Left renal pelvis (tissue), 4 donors: ENCODE measurements at places on chromosomes 7 and 10.

DNA sequence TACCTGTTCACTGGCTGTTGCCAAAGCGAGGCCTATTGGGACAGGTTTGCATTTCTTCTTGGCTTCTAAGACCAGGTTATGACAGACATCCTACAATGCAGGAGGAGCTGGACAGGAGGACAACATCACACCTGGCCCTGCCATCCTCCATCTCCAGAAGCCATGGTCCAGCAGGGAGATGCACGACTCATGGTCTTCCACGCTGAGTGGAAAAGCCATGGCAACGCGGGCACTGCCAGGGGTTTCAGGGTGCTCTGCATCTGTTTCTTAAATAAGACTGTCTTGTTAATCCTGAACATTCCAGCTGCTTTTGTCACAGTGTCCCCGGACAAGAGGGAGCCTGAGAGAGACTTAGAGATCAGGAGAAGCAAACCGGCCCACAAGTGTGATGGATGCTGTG, 40.3 kb downstream of the CLRN3 start:
- no peak for DNase-seq

GRCh38 chr10:54585572-54585971, 215.5 kb downstream of the PCDH15 start:
- DNase-seq, result no peak

GRCh38 chr10:93799155-93799708, 41.5 kb downstream of the LGI1 start:
- DNase-seq, result no peak

DNA sequence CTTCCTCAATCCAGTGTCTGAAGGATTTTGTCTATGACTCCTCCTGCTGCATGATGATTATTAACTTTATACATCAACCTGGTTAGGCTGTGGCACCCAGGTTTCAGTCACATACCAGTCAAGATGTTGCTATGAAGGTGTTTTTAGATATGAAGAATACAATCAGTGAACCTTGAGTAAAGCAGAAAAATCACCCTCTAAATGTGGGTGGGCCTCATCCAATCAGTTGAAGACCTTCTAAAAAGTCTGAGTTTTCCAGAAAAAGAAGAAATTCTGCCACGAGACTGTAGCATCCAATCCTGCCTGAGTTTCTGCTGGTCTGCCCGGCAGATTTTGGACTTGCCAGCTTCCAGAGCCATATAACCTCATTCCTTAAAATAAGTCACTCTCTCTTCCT, 126.1 kb upstream of the FRMD4A start:
- DNase-seq, result no peak

GRCh38 chr10:29176845-29177832, 111.7 kb upstream of the LYZL1 start:
- DNase-seq, result no peak

DNA sequence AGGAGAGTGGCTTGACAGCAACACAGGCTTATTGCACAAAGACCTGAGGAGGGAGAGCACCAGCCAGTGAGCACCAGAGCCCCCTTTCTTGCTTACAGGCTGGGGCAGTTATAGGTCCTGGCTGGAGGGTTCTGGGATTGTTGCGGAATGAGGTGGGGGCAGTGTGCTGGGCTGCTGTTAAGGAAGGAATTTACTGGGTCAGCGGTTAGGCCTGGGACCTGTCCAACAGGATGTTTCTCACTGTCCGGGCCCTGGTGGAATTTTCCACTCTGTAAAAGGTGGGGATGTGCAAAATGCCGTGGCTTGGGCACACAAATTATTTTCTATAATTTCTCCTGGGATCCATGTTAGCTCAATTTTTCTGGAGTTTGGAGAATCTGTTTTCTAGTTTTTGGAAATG, 757.3 kb downstream of the TYW1 start:
- DNase-seq, result no peak

GRCh38 chr7:77402818-77403217, 13.3 kb downstream of the GSAP start:
- no peak for DNase-seq

- no peak for DNase-seq
These were observed 58.2 kb upstream of the NUPR2 start for GRCh38 chr7:56174346-56174874.

DNA sequence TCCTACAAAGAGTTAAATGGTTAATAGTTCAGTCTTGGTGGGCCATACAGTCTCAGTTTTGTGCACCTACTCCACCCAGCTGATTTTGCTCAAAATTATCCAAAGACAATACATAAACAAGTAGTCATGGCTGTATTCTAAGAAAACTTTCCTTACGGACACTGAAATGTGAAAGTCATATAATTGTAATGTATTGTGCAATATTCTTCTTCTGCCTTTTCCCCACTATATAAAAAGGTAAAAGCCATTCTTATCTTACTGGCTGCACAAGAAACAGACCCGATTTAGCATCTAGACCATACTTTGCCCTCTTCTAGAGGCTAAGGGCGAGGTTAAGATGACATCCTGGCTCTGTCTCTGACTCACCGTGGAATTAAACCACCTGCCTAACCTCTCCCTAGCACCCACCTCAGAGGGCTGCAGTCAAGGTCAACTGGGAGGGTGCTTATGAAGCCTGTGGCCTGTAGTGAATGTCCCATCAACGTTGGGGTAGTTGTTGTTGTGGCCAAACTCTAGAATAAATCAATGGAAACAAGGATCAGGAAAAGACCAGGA, 63.8 kb upstream of the DOCK1 start:
- DNase-seq, result no peak

DNA sequence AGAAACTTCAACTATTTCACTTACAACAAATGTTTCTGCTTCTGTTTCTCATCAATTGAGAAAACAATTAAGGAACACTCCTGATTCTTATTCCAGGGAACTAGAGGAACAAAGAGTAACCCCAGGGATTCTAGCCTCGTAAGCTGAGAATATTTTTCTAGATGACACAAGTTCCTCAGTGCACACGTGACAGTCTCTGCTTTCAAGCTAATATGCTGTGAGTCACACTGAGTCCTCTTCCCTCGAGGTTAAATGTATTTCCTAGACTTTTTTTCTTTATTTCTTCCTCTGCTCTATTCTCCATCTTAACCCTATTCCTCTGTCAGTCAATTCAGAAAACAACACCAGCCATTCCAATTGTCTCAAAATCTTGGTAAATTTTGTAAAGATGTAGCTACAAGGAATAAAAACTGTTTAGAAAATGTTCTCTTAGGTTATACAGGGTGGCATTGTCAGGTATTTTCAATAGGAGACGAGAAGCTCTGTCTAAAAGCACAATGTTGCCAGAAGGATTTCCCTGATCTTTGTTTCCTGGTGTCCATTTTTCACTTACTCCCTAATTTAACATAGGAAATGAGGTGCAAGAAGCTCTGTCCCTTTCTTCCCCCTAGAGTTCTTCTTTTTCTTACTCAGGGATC, 5.8 kb upstream of the C1GALT1 start:
- DNase-seq, result no peak

DNA sequence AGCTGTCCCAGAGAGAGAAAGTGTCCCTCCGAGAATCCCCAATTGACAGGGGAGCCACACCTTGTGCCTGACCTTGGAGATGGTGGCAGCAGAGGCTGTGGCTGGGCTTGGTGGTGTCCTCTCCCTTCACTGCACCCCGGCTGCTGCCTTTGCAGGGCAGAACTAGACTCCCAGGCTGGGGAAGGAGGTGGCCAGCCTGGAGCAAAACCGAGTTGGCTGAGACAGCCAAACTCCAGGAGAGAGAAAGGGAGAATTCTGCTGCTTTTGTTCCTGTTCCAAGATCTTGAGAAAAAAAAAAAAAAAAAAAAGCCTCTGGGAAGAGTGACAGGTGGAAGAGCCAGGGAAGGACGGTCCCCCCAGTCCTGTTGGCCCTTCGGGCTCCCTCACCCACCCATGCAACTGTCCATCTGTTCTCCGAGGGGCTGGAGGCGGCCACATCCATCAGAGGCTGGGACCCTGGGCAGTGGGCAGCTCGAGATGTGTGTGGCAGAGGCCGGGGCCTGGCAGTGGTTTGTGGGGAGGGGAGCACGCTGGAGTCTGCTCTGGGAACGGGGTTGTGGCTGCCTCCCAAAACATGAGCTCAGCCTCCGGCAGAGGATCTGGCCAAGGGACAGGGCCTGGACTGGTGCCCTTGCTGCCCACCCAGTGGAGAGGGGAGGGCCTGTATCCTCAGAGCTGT, 35.5 kb downstream of the CLIP2 start:
- DNase-seq, result no peak

DNA sequence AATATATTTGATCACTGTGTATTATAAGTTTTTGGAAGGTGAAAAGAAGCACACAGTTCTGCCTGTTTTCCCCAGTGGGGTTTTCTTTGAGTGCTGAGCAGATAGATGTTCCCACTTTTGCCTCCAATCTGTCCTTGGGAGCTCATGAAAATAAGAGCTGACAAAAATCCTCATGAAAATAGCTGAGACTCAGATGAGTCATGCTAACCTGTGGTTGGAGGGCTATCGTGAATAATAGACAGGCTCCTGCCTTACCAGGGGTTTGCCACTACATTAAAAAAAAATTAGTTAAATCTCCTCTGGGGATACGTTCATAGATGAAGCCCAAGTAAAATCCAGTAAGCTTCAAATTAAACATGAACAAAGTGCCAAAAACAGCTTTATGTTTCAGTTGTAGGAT, 10.9 kb upstream of the AOAH start:
- DNase-seq, result no peak

GRCh38 chr10:12500381-12501303, 151.3 kb downstream of the CAMK1D start:
- no peak for DNase-seq

DNA sequence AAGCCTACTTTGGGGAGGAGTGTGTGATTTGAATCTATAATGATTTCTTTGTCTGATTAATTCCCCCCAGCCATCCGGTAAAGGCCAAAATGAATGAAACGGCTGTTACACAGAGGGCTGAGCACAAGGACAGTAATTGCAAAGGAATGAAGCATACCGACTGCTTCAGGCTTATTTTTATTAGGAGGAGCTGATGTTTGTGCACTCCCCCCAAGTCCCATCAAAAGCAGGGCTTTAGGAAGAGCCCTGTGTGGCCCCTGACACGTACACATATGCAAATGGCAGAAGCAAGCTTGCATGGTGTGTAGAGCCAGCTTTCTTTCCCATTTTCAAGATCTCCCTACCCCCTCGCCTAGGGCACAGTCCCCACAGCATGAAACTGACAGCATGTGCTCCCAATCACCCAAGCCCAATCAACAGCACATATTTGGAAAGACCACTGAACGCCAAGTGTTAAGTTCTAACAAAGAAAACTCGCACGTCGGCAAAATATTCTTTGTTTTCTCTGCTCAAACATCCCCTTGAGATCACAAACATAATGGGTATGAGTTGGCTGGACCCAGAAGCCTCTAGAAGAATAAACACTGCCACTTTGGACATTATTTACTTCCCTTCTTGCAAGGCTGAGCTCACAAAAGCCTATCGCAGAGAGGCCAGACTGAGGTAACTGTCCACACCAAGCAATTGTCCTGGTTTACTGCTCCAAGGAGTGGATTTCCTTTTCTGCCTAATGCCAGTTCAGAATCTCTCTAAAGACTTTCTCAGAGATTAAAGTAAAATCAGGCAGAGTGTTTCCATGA, 143.0 kb downstream of the CUBN start:
- DNase-seq, result no peak

GRCh38 chr10:130764651-130765050, 546.9 kb downstream of the TCERG1L start:
- no peak for DNase-seq

- no peak for DNase-seq
These were observed 119.4 kb upstream of the NPS start for GRCh38 chr10:127429601-127430312.

DNA sequence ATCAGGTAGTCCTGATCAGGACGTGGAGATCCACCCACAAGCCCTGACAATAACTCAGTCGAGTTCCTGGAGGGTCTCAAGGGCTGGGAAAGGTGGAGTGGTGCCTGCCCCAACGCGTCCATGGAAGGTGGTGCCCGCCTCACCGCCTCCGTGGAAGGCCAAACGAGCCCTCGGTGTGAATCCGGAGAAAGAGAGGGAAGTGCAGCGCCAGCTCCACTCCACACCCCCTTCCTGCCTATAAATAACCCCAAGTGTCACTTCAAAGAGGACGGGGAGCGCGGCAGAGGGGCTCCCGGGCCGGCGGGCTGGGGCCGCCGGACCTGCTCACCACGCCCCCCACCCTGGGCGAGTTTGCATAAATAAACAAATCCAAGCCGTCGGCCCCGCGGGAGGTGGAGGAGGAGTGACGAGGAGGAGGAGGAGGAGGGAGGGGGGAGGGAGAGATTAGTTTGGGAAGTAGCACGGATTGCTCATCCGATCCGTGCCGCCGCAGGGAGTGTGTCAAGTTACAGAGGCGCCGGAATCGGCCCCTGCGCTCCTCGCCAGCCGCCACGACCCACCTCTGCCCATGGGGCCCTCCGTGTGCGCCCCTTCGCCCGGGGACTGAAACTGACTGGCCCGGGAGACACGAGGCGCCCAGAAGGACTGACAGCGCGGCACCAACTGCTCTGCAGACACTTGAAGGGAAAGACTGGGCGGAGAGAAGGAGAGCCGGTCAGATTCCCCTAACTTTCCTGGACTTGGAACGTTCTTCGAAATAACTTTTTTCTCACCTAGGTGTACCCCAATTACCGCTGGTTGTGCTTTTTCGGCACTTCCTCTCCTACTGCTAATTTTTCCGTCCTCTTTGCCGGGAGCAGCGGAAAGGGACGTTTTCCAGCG, at the start of gene COL13A1:
Gene COL13A1, plus strand, starts transcription at position 473 of the 882 bp plus-strand sequence. CDS start 518 bp downstream, outside the sequence.
- peak; percentile 57 for DNase-seq

GRCh38 chr10:22218448-22218847, 633 bp upstream of the EBLN1 start:
- DNase-seq, result no peak

- no peak for DNase-seq
These were observed 19.4 kb downstream of the NOBOX start for GRCh38 chr7:144384071-144384470.

GRCh38 chr10:92265687-92266258, 25.1 kb downstream of the CPEB3 start:
- DNase-seq, result no peak

GRCh38 chr10:79347894-79348639, 798 bp downstream of the PPIF start:
- no peak for DNase-seq

- DNase-seq, result no peak
These were observed 151.9 kb downstream of the CHRM2 start for GRCh38 chr7:137020351-137020750.

DNA sequence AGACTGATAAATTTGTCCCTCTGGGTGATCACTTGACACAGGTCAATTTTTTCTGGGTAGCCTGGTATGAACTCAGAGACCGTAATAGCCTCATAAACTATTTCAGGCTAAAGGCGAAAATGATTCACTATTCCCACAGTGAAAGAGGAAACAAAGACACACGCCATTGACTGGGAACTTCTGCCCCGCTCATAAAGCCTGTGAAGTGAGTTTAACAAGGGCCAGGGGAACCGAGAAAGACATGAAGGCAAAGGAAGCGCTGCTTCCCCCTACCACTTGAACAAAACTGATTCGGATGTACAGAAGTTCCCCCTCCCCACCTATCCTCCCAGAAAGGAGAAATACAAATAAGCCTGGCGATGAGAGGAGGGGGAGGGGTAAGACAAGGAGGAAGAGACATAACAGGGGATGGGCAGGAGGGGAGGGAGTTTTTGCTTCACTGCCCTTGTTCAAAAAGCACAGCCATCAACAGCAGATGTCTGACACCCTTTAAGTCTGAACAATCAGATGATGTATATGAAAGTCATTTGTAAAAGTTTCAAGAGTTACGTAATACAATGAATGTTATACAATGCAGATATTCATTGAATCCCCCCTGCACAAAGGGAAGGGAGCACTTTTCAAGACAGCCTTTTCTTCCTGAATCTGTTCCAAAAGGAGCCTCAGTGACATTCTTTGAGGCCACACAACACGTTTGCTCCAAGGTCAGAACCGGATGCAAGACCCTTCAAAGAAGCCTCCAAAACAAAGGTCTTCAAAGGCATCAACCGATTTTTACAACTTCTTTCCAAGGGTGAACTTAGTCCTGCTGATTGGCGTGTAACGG, 734 bp downstream of the ABCB4 start:
- peak; percentile 17 for DNase-seq
